Fibroblast of villous mesenchyme (primary cell): ENCODE measurements at places on chromosomes 5 and 9. TPM values are rescaled to one million over a fixed set of nuclear protein-coding genes. Genes with fewer than 3 reads are reported as not detected.

Gene PAEP
- total RNA-seq, result not detected in 2 replicates

DNA sequence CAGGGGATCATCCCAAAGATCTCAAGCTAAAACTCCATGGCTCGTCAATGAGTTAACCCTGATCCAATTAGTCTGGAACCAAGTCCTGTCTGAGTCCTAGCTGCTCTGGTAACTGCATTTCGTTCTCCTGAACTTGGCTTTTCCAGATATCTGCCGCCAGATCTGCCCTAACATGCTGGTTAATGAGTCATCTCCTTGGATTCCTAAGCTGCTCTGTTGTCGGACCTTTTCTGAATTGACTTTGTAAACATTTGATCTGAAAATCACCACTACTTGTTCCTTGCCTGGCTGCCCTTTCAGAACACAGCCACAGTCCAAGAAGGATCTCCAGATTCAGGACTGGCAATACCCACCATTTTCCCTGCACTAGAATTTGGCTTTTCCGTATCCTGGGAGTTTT lies 473.0 kb downstream of the ZSWIM6 start:
- DNase-seq, result peak; percentile 85

DNA sequence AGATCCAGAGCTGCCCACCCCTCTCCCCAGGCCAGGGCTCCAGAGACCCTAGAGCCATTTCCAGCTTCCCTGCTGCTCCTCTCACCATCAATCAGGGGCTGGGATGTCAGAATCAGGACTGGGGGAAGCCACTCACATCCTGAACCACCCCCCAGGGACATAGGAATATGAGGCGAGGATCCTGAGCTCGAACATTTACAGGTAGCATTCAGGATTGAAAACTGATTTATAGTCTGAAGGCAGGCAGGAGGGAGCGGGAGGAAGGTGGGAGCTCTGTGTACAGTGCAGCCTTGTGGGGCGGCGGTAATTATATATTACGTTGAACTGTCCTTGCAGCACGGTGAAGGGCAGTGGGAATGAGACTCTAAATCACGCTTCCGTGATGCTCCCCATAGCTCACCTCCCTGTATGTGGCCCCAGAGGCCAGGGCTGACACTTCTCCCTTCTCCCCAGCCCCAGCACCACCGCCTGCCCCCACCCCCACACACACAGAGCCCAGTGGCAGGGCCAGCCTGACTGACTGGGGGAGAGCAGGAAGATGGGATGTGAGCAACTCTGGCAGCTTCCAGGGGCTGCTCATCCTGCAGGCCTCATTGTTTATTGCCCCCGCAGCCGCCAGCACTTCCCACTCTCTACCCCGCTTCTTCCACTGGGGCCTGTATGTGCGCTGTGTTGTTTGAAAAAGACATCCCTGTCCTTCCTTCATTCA lies 76.0 kb upstream of the HSPA9 start:
- no peak for DNase-seq

Gene GCNT4
- total RNA-seq, result 10.6 and 46.2 TPM in 2 replicates

- peak; percentile 48 for DNase-seq
Observed at GRCh38 chr9:33517373-33517772, 6.7 kb upstream of the ANKRD18B start.
